Colonic mucosa (tissue), 4 donors: ENCODE measurements at places on chromosomes 5 and 9.

DNA sequence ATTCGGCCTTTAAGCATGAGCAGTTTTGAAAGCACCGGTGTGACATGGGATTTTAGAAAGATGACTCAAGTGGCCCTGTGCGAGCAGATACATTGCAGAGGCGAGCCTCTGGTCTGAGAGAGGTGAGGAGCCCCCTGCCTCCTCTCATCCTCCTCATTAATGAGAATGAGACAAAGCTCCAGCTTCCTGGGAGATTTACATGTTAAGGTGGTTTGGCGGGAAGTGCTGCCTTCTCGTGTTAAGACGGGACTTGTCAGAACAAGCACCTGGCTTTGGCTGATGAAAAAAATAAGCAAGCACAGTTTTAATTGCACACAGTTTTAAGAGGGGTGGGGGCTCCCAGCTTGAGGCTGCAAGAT lies 68.1 kb downstream of the ACTL7B start:
- DNase-seq = no peak

- no peak for DNase-seq
Measured at GRCh38 chr5:146623666-146624065, 107.7 kb upstream of the GPR151 start.

DNA sequence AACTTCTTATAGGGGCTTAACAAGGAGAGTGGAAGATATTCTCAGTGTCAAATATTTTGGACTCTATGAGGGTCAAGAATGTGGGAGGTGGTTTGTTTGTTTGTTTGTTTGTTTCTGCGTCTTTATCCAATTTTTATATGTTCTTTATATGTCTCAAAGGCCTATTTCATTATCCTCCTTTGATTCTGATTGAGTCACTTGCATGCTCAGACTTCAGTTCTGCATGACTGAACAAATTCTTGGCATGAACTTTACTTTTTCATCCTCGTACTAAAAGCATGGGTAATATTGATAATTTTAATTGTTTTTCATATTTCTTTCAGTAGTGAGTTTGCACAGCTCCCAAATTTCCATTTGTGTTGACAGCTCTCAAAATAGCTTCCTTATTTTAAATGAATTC lies 19.2 kb upstream of the ERBIN start:
- DNase-seq = no peak

GRCh38 chr5:112933651-112934365 lies 11.8 kb upstream of the REEP5 start:
- DNase-seq = no peak

DNA sequence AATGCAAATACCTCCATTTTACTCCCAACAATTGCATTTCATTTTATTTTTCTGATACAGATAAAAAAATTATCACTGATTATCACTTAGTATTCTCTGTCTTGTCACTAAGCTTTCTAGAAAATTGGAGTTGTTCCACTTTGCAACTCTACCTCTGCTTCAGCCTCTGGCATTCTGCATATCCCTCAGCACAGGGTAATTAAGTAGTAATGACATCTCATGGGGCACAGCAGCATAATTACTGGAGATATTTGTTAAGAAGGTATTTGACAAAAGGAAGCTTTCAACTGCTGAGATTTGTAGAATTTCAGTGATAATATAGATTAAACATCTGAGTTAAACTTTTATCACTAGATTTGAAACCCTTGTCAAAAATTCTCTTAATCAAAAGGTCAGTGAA lies 446.2 kb downstream of the HTR1A start:
- DNase-seq = no peak
